ENCODE measurements at places on chromosomes 6 and 20. TPM values are rescaled to one million over a fixed set of nuclear protein-coding genes. Genes with fewer than 3 reads are reported as not detected.

GRCh38 chr20:59818911-59819310, 114.5 kb downstream of the SYCP2 start:
- DNase-seq: no peak

DNA sequence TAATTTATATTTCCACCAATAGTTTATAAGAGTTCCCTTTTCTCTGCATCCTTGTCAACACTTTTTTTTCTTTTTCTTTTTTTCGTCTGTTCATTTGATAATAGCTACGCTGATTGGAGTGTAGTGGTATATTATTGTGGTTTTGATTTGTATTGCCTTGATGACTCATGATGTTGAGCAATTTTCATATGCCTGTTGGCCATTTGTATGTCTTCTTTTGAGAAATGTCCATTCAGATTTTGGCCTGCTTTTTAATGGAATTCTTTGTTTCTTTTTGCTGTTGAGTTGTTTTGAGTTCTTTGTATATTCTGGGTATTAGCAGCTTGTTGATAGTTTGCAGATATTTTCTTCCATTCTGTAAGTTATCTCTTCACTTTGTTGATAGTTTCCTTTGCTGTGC, 773.4 kb downstream of the KIF16B start:
- no peak for DNase-seq

- DNase-seq: no peak
Measured at GRCh38 chr6:104558746-104559145, 301.0 kb downstream of the HACE1 start.

GRCh38 chr20:24163506-24163905, 174.9 kb upstream of the GGTLC1 start:
- DNase-seq: no peak

DNA sequence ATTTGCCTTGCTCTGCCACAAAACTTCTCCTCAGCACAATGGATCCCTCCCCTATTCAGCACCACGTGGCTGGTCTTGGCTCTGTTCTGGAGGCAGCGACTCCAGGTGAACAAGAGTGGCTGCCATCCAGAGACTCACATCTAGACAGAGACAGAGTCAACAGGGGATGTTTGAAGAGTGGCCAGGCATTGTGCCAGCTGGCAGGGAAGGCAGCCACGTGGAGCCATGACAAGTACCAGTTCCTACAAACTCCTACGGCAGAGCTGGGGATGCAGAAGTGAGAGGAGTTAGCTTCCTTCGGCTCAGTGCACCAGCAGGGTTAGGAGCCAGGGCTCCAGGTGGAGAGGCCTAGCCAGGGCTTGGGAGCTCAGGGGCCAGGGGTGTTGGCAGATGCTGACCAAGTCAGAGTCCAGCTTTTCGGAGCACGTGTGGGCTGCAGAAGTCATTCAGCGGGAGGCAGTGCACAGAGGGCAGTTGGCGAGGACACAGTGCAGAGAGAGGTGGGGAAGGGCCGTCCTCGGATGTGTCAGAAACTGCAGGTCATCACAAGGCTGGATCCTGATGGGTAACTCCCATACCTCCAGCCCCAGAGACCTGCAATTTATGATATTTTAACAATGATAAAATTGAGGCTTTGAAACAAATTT, 171.7 kb upstream of the PDE10A start:
- no peak for DNase-seq

The OLIG3 gene
- total RNA-seq: not detected

- no peak for DNase-seq
Measured at GRCh38 chr20:38840053-38840893, 34.8 kb downstream of the PPP1R16B start.

GRCh38 chr20:46134716-46135115, 16.6 kb downstream of the CD40 start:
- no peak for DNase-seq

- DNase-seq: peak; percentile 70
Measured at GRCh38 chr6:10465629-10466499, 51.0 kb upstream of the TFAP2A start.

The KCNG1 gene
- total RNA-seq: 4.4 TPM

GRCh38 chr20:49276161-49276960, 1.5 kb downstream of the ZNFX1 start:
- no peak for DNase-seq

The BEND6 gene
- 0.97 TPM for total RNA-seq

- no peak for DNase-seq
Measured at GRCh38 chr6:4029687-4030086, 49.2 kb downstream of the FAM217A start.

The SEMG1 gene
- total RNA-seq: not detected

DNA sequence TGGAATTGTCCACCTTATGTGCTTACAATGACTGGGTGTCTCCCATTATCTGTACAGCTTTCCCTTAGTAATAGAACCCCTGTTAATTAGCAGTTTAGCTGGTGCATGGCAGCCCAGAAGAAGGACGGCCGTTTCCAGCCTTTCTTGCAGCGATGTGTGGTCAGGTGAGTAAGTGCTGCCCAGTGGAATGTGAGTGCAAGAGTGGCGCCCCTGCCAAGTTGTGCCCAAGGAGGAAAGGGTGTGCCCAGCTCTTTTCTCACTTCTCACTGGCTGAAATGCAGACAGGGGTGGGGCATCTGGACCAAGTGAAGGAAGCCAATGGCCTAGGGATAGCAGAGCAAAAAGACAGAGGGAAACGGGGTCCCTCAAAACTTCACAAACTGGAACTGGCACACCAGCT, 296.8 kb downstream of the PREX1 start:
- no peak for DNase-seq

The ZFP64 gene
- 26.3 TPM for total RNA-seq

The KIFC1 gene
- total RNA-seq: 19.0 TPM

DNA sequence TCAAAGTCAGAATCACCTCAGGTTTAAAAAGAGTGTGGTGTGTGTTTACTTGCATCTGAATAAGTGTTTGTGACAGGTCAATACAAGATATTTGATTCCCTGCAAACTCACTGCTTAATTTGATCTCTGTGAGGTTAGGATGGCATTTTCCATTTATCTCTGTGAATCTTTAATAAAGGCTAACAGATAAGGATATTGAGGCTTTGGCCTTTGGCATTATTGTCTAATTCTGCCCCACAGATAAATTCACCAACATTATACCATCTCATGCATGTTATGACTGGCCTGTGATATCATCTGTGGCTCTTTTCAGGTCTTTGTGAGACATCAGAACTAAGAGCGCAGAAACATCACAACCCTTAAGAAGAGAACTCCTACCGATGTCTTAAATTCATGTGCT, 84.7 kb downstream of the TRMT6 start:
- no peak for DNase-seq

The GPR63 gene
- total RNA-seq: 1.5 TPM

GRCh38 chr20:16062661-16063581, 510.3 kb downstream of the KIF16B start:
- no peak for DNase-seq

The SIGLEC1 gene
- not detected for total RNA-seq

- DNase-seq: no peak
Measured at GRCh38 chr6:160929831-160930230, 61.7 kb upstream of the MAP3K4 start.

- no peak for DNase-seq
Measured at GRCh38 chr6:1182722-1183521, 129.0 kb upstream of the FOXQ1 start.

- no peak for DNase-seq
Measured at GRCh38 chr6:136149311-136149710, 100.8 kb downstream of the MTFR2 start.

GRCh38 chr6:148693882-148694484, 52.8 kb upstream of the UST start:
- no peak for DNase-seq

DNA sequence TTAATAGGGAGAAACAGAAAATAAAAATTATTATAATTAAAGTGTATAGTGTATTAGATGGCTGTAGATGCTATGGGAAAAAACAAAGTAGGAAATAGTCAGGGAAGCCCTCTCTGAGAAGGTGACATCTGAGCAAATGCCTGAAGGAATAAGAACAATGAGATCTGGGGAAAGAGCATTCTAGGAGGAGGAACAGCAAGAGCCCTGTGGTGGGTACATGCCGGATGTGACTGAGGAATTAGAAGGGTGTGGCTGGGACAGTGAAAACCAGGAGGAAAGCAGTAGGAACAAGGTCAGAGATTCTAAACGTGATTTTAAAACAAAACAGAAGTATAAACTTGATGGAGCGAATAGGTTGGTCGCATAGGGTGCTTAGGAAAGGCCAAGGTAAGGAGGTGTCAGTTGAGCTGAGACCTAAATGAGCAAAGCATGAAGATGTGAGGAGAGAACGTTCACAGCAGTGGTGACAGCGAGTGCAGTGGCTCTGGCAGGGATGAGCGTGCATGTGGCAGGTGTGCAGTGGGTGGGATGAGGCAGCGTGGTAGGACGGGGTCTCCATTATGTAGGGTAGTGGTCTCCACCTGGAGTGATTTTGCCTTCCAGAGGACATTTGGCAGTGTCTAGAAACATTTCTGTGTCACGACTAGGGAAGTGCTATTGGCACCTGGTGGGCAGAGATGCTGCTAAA, 97.1 kb upstream of the MRPS10 start:
- no peak for DNase-seq

- no peak for DNase-seq
Measured at GRCh38 chr6:134853111-134854055, 96.5 kb downstream of the ALDH8A1 start.

- DNase-seq: no peak
Measured at GRCh38 chr6:169986171-169986847, 234.9 kb downstream of the ERMARD start.

- no peak for DNase-seq
Measured at GRCh38 chr6:145583753-145584152, 151.6 kb downstream of the EPM2A start.

DNA sequence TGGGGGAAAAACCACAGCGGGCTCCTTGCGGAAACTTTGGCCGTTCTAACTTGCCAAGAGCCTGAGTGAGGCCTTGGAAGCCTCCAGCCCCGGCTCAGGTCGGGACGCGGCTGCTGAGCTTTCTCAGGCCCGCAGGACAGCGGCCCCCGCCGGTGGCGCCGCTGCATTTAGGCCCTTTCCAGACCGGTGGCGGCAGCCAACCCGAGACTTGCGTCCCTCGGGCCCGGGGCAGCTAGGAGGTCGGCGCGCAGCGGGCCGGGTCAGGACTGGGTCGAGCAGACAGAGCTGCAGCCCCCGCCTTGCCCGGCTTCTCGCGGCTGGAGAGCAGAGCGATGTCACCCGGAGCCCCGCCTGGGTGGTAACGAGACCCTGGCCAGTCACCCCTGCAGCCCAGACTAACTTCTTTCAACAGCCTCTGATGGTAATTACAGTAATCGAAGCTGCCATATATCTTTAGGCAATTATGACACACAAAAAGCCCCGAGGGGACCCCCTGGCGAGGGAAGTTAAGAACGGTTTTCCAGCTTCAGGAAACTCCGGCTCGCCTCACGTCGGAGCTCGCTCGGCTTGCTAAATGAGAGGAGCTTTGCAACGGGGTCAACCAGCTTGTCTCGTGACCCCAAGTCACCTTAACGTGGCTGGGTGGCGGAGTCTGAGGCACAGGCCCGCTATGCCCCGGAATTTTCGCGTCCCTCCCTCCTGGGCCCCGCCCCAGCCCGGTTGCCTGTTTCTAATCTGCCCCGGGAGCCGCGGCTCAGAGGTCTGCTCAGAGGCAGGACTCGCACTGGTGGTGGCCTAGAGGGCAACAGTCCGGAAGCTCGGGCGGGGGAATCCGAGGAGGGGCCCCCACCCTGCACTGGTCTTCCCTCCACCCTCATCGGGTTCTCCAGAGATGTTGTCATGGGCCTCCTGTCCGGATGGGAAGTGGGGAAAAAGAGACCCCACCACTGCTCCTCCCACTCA, 3.0 kb downstream of the NR2E1 start:
- DNase-seq: peak; percentile 73

GRCh38 chr6:122799140-122799745, 10.2 kb downstream of the SMPDL3A start:
- DNase-seq: no peak

The ADGB gene
- total RNA-seq: not detected
